Muscle of back (tissue), 13 donors: ENCODE measurements at places on chromosomes 1 and 21.

DNA sequence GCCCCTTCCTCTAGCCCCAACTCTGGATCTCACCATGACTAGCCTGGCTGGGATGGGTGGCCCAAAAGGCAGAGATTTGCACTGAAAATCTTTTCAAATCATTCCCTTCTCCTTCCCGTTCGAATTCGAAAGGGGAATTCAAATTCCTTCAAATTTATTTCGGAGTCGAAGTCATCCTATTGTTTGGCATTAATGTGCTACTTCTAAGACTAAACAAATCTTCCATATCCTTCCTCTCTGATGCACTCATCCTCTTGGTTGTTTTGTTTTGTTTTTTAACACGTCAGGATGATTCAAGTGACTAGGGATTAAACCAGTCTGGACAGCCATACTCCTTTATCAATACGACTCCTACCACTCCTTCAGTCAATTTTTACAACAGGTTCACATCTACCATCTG, 95.5 kb upstream of the SGIP1 start:
- DNase-seq: no peak

GRCh38 chr1:183735069-183735860, 69.7 kb upstream of the RGL1 start:
- DNase-seq: no peak

DNA sequence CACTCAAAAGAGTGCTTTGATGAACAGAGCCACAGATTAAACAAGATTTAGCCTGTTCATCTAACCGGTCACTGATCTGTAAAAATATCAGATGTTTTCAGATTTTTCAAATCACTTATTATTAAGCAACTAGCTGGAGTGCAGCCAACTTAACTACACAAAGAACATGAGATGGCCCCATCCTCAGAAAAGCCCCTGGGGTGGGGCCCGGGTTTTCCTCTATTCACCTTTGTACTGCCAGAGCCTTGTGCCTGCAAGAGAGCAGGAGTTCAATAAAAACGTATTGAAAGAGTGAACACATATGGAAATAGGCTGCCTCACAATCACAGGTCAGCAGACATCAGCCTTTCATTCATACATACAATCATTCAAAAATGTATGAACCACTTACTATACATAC, 516.1 kb downstream of the OMA1 start:
- no peak for DNase-seq

GRCh38 chr1:226979115-226979516, 39.0 kb downstream of the COQ8A start:
- DNase-seq: no peak

- DNase-seq: no peak
Measured at GRCh38 chr1:39907528-39908453, 6.1 kb upstream of the MYCL start.

GRCh38 chr1:19858893-19859292, 23.3 kb upstream of the OTUD3 start:
- DNase-seq: no peak

GRCh38 chr1:200362421-200362820, 47.4 kb downstream of the ZNF281 start:
- no peak for DNase-seq

DNA sequence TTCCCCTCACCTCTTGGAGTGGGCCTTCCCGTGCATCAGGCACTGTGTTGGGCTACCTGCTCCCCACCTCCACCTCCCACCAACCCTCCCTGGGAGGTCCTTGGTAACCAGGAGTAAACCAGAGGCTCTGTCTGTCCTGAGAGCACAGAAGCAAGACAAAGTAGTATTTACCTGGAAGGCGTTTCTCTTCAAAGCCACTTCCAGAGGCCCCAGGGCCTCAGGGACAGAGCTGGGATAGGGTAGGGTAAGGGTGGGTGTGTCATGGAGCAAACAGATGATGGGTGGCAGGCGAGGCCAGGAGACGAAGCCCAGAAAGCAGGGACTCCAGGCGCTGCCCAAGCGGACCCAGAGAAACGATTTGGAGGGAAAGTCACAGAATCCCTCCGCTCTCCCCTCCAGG, 77.2 kb upstream of the TARDBP start:
- no peak for DNase-seq

DNA sequence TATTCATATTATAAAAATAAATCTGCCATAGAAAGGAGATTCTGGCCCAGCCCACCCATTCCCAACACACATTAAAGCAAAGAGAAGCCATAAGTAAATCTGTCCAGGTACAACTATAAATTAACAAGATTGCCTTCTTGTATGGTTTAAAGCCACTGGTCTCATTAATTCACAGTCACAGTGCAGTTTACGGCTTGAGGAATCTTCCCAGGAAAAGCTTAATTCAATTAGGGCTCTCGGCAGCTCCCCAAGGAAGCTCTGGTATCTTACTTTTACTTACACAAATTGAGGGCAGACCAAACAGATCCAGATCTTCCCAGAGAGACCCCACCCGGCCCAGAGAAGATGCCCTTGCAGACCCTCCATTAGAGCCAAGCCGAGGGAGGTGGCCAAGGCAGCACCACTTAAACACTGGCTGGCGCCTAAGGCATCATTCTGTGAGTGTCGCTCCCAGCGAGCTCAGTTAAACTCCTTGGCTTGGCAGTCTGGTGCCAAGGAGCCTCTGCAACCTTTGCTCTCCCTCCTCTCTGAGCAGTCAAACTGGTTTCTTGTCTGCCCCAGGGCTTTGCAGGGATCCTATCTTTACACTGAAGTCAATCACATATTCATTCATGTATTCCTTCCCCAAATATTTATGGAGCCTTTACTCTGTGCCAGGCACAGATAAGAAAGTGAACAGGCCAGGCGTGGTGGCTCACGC, 10.7 kb downstream of the SLC9A1 start:
- no peak for DNase-seq

GRCh38 chr1:204295671-204296070, 64.1 kb downstream of the PLEKHA6 start:
- no peak for DNase-seq

DNA sequence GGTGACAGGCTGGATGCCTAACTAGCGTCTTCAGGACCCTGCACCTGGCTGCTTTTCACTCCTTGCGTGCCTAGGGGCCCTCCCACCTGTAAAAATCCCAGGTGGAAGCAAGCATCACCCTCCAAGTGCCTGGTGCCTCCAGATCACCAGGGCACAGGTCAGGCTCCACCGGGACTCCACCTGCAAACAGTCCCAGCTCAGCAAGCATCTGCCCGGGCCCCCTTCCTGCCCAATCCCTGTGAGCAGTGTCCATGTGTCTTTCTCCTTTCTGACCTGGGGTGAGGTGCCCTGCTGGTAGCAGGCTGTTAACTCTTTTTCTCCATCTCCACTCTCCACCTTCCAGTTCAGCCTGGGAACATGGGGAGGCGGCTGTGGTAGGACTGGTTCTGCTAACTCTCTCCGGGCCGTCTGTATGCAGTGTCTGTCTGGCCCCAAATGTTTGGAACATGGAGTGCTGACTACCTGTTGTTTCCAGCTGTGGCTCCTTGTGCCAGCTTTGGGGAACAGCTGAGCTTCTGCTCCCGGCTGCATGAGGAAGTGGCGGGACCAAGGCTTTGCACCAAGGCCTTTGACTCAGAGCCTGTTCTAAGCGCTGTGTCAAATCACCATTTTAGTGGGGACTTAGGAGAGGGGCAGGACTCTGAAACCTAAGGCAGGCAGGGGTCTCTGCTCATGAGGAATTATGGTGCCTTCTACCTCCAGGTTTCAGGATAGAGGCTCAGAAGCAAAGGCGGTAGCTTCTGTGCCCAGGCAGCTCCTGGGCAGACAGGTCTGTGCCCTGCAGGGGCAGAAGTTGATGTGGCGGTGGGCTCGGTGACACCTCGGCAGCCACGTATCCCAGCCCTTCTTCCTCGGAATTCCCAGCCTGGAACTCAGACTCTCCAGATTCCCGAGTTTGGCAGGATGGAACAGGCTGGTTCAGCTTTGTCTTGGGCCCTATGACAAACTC, 5.5 kb downstream of the GPR137B start:
- no peak for DNase-seq

DNA sequence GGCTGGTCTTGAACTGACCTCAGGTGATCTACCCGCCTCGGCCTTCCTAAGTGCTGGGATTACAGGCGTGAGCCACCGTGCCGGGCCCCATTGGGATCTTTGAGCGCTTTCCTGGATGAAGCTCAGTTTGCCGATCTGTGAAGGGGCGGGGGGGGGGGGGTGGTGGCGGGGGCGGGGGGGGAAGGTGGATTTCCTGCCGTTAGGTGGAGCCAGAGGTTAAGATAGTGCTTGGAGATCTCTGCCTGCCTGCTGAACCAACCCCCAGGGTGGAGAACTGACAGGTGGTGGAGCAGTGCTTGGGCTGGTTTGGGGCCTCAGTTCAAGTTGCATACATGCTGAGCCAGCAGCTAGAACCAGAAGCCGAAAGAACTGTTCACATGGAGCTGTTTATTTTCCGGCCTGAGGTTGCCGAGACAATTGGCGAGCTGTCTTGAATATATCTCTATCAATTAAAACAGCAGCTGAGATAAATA, 1.7 kb downstream of the TMCC2 start:
- peak; percentile 55 for DNase-seq
